CD4-positive, alpha-beta T cell treated with Interleukin-4 for 1 hour (primary cell): ENCODE measurements at places on chromosomes 13 and 19.

DNA sequence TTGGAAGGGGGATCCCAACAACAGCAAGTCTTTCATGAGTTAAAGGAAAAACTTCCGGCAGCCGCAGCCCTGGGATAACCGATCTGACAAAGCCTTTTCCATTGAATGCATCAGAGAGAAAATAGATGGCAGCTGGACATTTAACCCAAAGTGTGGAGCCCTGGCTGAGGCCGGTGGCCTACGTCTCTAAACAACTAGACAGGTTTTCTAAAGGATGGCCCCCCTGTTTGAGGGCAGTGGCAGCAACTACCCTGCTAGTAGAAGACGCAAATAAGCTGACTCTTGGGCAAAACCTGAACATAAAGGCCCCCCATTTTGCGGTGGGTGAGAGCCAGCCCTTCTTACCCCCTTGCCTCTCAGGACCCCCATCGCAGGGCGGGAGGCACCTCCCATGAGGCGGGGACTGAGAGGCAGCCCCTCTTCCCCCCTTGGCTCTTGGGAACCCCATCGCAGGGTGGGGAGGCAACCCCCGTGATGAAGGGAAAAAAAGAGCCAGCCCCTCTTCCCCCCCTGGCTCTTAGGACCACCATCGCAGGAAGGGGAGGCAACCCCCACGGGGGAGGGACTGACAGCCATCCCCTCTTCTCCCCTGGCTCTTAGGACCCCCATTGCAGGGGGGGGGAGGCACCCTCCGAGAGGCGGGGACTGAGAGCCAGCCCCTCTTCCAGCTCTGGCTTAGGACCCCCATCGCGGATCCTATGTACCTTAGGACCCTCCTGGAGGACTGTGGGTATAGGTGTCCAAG, 2422.9 kb upstream of the PCDH20 start:
- no peak for DNase-seq

DNA sequence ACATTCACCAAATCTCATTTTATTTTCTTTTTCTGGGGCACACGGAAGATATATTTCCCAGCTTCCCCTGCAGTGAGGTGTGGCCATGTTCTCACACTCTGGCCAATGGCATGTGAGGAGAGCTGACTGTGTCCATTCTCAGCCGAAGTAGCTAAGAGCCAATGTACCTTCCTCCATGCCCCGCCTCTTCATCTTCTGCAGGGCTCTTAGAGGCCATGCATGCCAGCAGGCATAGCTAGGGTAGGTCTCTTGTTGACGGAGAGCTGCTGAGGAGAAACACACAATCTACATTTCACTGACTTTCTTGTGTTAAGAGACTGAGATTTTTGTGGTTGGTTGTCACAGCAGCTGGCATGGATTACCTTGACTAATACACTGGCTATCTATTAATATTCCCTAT, 9.8 kb upstream of the MICU2 start:
- DNase-seq: no peak

- DNase-seq: no peak
Observed at GRCh38 chr13:45238945-45239795, 38.3 kb upstream of the KCTD4 start.

- DNase-seq: no peak
Observed at GRCh38 chr13:100796463-100796862, 121.9 kb upstream of the TMTC4 start.

- DNase-seq: peak; percentile 10
Observed at GRCh38 chr13:113404723-113405471, 41.0 kb upstream of the GRTP1 start.

- no peak for DNase-seq
Observed at GRCh38 chr19:29288256-29288655, 75.3 kb upstream of the UQCRFS1 start.

GRCh38 chr19:46748325-46749109, 2.3 kb upstream of the STRN4 start:
- DNase-seq: peak; percentile 79

- no peak for DNase-seq
Observed at GRCh38 chr13:61128850-61129645, 286.6 kb downstream of the PCDH20 start.

- no peak for DNase-seq
Observed at GRCh38 chr19:21586311-21587116, 81.1 kb downstream of the ZNF429 start.
